GM04504 (cell line): ENCODE measurements at places on chromosomes 16 and 17.

- no peak for DNase-seq
These were observed 23.5 kb downstream of the XPO6 start for GRCh38 chr16:28188085-28188916.

GRCh38 chr17:17186551-17187505 lies 19.3 kb downstream of the PLD6 start:
- no peak for DNase-seq

- no peak for DNase-seq
These were observed 126.9 kb downstream of the BRIP1 start for GRCh38 chr17:61736438-61736837.

DNA sequence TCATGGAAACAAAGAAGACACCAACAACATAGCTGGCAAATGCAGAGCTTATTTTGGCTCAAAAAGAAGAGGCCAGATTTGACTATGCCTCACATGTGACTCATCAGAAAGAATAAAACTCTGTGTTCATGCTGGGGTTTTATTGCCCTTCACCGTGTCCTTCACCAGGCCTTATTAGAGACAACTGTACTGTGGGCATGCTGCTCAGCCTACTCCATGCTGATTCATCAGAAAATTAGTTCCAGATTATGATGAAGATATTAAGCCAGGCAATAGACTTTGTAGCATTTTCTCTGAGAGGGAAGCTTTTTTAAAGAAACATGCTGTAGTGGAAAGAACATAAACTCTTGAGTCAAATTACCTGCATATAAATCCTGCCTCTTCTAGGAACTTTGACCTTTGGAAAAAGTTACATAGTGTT lies 89.8 kb downstream of the CYB561 start:
- DNase-seq = peak; percentile 95

DNA sequence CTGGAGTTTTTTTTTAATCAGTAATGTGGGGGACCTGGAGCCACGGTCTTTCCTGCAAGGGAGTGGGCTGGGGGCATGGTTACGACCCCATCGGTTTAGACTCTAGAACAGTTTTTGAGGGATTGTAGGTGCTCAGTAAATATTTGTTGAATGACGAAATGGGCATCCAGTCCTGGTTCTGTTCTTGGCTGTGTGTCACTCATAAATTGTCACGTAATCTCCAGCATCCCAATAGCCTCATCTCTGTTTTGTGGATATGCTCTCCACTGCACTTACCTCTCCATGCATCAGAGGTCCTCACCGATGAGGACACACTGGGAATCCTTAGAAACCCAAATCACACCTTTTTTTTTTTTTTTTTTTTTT lies 497 bp upstream of the SLC38A7 start:
- no peak for DNase-seq

GRCh38 chr16:27640277-27640600 lies 90.3 kb downstream of the KATNIP start:
- DNase-seq = no peak

- no peak for DNase-seq
These were observed 5.2 kb upstream of the SH2B1 start for GRCh38 chr16:28858421-28858820.

GRCh38 chr17:76467809-76468633 lies 618 bp downstream of the AANAT start:
- DNase-seq = no peak

DNA sequence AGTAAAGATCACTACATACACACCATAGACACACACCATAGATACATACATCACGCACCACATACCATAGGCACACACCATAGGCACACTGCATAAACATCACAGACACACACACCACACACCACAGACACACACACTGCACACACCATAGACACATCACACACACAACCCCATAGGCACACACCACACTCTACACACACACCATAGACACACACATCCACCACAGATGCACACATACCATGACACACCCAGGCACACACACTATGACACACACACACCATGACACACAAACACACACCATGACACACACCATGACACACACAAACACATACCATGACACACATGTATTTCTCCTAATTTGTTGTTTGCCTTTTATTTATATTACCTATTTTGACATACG lies 14.1 kb downstream of the TBC1D16 start:
- DNase-seq = no peak

DNA sequence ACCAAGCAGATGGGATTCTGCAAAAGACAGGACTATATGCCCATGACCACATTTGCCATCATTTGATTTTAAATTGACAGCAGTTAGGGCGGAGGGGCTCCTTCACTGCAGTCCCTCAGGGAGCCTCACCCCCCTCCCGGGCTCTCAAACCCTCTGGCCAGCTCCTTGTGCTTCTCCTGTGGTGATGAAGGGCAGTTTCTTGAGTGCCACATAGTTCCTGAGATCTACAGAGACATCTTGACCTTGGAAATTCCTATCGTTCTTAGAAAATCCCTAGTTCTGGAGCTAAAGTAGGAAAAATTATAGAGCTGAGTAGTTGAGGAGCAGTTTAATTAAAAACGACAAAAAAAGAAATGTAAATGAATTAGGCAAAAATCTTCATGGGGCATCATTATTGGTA lies 231.5 kb downstream of the CCDC182 start:
- no peak for DNase-seq

DNA sequence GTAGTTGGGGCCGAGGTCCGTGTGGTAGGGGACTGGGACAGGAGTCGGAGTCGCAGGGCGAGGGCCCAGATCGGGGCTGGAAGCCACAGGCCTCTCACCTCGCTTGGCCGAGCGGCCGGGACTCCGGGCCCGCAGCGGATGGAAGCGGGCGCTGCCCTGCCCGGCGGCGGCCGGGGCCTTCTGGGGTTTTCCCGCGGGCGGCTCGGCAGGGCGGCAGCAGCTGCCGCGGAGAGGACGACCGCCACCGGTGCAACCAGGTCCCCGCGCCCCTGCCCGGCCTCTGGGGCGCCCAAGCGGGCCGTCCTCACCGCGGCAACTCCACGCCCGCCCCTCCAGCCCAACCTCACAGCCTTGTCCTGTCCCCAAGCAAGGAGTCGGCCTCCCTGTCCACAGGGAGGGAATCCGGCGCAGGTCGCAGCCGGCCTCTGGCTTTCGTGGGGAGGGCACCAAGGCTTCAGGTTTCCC lies 15.6 kb upstream of the UTP6 start:
- no peak for DNase-seq

- peak; percentile 38 for DNase-seq
These were observed 31.5 kb downstream of the ANKFY1 start for GRCh38 chr17:4232168-4232813.

GRCh38 chr17:30579610-30580315 lies 102.6 kb downstream of the GOSR1 start:
- no peak for DNase-seq

GRCh38 chr17:6261466-6261865 lies 173.5 kb downstream of the AIPL1 start:
- DNase-seq = no peak

GRCh38 chr16:2205967-2206313 lies 686 bp downstream of the MLST8 start:
- no peak for DNase-seq

- no peak for DNase-seq
These were observed 8.3 kb downstream of the ZNF629 start for GRCh38 chr16:30778549-30779244.

- no peak for DNase-seq
These were observed 21.2 kb downstream of the TMEM98 start for GRCh38 chr17:32949181-32949580.

DNA sequence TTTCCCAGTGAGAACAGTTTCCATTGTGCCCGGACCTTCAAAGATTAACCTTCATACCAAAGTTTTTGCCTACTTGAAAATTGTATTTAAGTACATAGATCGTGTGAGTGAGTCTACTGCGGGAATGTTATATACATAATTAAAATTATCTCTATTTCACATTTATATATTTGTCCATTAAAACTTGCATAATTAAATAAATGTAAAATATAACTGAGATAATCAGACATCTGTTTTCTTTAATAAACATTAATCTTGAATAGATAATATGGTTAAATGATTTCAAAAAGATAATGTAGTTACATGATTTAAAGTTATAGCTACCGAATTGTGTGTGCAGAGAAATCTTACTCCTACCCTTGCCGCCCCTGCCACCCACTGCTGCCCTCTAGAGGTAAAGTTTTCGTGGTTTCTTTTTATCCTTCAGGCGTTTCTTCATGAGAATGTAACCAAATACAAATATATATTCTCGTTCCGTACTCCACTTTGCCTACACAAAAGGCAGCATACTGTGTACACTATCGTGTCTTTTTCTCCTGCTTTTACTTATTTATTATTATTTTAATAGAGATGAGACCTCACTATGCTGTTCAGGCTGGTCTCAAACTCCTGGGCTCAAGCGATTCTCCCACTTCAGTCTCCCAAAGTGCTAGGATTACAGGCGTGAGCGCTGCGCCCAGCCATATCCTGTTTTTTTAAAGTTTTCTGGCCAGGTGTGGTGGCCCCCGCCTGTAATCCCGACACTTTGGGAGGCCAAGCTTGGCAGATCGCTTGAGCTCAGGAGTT lies 35.6 kb downstream of the RPA1 start:
- no peak for DNase-seq

- DNase-seq = no peak
These were observed 17.1 kb downstream of the RAB11FIP4 start for GRCh38 chr17:31408586-31408985.

GRCh38 chr17:49217651-49218413 lies 7.3 kb downstream of the ABI3 start:
- DNase-seq = no peak

- DNase-seq = no peak
These were observed 9.0 kb upstream of the NGFR start for GRCh38 chr17:49486012-49486641.

- DNase-seq = no peak
These were observed 46.5 kb downstream of the STX8 start for GRCh38 chr17:9529033-9529700.

GRCh38 chr17:60743799-60744198 lies 66.1 kb downstream of the BCAS3 start:
- peak; percentile 10 for DNase-seq

DNA sequence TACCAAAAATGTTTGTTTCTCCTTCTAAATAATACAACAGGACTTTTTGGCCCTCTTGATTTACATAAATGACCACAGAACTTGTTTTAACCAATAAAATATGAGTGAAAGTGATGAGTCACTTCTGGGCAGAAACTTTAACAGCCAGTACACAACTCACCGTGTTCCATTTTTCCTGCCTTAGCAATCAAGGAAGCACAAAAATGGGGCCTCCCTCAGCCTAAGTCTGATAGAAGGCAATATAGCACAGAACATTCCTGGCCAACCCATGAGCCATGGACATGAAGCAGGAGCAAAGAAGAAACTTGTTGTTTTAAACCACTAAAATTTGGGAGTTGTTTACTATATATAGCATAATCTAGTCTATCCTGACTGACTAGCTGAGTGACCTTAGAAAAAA lies 61.1 kb upstream of the MTMR4 start:
- DNase-seq = peak; percentile 18
